Heart left ventricle (tissue), 16 donors: ENCODE measurements at places on chromosomes 5 and 9.

DNA sequence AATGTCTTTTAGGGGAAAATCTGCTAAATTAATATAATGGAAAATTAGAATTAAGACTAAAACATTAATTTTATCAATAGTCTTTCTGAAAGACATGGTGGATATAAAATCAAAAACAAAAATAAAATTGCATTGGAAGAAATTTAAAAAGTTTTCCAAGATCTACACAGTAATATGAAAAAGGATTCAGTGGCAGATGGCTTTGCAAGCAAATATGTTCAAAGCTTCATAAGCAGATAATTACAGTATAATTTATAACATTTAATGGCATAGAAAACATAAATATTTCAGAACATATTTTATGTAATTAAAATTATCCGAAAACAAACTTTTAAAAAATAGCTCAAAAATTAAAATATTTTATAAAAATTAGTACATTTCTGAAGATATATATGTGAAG lies 512.4 kb upstream of the CYLC2 start:
- DNase-seq = no peak

DNA sequence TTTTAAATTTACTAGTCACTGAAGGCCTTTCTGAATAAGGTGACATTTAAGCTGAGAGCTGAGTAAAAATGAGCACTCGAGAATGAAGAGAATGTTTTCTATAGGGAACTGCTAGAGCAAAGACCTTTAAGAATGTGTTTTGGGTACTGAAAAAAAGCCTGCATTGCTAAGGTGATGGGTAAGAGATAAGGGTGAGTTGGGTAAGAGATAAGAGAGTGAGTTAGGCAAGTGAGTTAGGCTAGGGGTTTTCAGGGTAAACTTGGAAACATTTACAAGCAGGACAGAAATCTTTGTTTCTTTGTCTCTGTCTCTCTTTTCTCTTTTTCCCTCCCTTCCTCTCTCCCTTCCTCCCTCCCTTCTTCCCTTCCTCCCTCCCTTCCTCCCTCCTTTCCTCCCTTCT lies 5.6 kb downstream of the RAD23B start:
- no peak for DNase-seq

- no peak for DNase-seq
Observed at GRCh38 chr5:59274106-59274636, 619.4 kb downstream of the PDE4D start.

DNA sequence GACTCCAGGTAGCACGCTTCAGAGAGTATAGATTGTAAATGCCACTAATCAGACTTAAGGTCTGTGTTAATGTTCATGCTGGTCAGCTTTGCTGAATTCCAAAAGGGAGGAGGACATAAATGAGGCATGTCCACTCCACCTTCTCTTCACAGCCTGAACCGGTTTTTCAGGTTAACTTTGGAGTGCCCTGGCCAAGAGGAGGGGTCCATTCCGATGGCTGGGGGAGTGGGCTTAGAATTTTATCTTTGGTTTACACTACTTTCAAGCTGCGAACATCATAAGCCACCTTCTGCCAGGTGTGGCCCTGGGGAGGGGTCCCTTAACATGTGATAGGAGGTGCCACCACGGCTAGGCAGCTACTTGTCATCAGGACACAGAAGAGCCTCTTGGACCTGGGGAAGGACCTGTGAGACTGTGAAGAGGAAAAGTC lies 24.2 kb downstream of the ABO start:
- DNase-seq = no peak

DNA sequence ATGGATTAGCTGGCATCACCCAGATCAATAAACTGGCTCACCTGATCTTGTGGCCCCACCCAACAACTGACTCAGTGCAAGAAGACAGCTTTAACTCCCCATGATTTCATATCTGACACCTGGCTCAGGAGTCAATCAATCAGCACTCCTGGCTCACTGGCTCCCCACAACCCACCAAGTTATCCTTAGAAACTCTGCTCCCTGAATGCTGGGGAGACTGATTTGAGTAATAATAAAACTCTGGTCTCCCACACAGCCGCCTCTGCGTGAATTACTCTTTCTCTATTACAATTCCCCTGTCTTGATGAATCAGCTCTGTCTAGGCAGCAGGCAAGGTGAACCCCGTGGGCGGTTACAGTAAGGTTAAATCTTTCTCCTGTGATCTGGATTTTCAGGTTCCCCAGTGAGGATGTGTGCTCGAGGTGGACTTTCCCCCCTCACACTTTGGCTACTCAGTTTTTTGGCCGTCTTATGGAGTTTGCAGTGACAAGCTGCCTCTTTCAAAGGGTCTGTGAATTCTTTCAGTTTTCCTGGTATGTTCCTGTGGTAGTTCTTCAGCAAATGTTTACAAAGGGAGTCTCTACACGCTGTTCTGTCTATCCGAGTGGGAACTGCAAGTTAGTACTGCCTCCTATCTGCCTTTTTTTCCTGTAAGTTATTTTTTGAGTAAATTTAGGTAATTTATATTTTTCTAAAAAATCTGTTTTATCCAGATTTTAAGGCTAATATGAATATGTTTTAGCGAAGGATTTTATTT lies 500.2 kb upstream of the NUDT12 start:
- DNase-seq = no peak

- DNase-seq = no peak
Observed at GRCh38 chr9:92191801-92192200, 76.6 kb upstream of the SPTLC1 start.
